ENCODE measurements at places on chromosomes 12 and 14.
A peak's percentile ranks its signal among the peaks of the same experiment; 100 is the strongest.

DNA sequence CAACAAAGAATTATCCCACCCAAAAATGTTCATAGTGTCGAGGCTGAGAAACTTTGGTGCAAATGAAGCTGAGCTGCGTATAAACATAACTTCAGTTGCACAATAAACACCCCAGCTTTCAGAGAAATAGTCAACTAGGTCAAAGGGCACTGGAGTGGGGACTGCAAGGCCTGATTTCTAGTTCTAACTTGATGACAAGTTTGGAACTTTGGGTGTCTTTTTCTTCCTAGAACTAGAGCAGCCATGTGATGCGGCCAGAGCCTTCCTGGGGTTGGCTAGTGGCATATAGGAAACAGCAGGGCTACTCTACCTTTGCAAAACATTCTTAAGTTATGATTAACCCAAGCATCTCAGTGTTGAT, 298.4 kb upstream of the AMIGO2 start:
- DNase-seq = no peak

DNA sequence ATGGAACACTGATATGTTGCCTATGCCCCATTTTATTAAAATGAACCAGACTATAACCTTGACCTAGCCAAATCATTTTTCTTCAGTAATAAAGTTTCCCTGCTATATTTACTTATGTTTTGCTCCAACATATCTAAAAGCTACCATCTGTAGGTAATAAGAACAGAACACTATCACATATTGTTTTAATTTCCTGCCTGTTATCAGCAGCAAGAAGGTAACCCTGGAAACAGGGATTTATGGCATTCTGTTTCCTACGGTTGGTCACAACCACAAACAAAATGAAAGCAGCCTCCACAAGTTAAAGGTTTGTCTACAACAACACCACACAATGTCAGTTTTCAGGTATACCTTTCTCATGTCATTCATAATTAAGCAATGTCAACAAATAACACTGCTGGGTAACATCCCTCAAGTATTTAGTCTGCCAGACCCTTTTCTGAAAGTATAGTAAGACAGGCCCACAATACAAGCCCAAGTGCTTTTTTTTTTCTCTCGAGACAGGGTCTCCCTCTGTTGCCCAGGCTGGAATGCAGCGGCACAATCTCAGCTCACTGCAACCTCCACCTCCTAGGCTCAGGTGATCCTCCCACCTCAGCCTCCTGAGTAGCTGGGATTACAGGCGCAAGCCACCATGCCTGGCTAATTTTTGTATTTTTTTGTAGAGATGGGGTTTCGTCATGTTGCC, 25.5 kb downstream of the GCH1 start:
- no peak for DNase-seq

DNA sequence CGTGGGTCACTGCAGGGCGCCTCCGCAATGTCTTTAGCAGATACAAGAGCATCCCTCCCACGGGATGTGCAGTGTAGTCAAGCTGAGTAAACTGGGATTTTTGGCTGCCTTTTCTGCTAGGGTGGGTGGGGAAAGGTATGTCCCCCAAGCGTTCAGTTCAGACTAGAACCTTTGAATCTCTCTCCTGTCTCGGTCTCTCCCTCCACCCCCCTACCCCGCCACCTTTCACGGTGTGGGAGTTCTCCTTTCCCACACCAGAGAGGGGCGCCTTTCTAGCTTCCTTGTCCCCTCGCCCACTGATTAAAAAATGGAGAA, 525 bp upstream of the FAR2 start:
- no peak for DNase-seq

DNA sequence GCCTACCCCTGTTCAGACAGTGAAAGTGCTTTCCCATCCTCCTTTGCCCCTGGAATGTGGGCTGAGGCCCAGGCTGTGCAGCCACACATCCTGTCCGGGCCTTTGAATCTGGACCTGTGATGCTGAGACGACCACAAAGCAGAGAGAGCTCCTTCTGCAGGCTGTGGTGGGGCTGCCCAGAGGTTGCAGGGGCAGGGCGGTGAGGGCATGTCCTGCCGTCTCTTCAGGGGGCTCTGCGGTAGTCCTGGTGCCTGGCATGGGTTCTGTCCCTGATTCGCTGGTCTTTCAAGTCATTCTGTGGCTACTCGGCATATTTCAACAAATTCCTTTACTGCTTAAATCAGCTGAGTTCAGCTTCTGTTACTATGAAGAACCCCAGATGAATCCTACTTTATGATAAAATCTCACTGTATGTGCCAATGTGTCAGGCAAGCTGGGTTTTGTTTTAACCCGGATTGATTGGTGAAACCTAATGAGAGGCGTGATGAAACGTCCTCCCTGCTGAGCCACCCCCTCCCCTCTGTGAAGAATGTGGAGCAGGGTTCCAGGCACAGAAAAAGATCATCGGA, 63.4 kb upstream of the DICER1 start:
- no peak for DNase-seq

DNA sequence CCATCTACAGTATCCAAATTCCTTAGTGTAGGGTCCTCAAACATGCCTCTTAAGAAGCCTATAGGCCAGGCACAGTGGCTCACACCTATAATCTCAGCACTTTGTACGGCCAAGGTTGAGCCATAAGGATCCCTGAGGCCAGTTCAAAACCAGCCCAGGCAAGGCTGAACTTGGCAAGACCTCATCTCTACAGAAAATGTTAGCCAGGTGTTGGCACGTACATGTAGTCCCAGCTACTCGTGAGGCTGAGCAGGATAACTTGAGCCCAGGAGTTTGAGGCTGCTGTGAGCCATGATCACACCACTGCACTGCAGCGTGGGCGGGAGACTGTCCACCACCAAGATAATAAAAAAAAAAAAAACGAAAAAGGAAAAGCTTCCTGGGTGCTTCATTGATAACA, 6.8 kb downstream of the CCDC59 start:
- DNase-seq = no peak

DNA sequence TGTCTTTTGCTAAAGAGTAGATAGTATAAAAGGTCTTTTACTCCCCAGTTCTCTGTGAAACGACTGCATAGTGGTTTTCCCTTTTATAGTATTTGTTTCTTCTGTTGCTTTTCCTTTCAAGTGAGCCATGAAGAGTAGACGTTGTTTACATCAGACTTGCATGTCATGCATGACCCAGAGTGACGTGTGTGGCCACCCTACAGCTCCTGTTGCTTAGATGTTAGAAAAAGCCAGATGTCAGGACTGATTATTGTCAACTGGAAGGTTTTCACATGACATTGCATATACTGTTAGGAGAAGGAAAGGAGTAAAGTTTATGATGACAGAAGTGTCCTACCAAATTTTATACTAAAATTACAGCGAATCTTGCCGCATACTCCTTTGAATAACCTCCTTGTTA, 1.3 kb upstream of the RD3L start:
- no peak for DNase-seq

DNA sequence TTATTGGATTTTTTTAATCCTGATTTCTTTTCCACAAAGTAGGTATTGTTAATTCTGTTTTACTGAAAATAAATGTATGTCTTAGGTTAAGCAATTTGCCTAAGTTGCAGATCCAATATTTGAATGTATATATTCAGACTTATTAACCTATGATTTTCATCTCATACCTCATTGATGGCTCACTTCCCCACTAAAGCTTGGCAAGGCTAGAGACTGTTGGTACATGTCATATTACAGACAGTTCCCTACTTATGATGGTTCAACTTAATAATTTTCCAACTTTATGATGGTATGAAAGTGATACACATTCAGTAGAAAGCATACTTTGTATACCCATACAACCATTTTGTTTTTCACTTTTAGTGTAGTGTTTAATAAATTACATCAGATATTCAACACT, 33.2 kb upstream of the KCNH3 start:
- DNase-seq = peak; percentile 55

- no peak for DNase-seq
Observed at GRCh38 chr12:26595806-26596205, 237.2 kb downstream of the ITPR2 start.

DNA sequence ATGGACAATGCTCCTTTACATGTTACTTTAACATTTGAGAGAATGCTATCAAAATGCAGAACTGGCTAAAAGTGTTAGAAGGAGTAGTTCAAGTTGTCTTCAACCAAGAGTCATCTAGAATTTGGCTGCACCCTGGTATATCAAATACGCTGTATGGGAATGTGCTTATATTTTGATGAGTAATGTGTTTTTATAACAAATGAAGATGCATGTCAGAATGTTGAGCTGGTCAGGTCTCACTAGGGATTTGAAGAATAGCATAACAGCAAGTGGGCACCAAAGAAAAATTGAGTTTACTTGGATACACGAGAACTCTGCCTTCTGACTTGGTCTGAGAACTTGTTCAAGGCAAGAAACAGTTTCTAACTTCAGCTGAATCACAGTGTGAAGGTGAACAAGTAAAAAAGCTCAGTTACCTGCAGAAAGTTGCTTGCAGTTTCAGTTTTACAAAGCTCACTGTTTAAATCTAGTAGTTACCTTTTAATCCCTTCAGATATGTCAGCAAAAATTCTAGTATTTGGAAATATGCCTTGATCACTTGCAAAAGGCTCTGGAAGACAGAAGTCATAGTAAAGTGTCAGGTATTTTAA, 82.3 kb downstream of the PDE3A start:
- no peak for DNase-seq

DNA sequence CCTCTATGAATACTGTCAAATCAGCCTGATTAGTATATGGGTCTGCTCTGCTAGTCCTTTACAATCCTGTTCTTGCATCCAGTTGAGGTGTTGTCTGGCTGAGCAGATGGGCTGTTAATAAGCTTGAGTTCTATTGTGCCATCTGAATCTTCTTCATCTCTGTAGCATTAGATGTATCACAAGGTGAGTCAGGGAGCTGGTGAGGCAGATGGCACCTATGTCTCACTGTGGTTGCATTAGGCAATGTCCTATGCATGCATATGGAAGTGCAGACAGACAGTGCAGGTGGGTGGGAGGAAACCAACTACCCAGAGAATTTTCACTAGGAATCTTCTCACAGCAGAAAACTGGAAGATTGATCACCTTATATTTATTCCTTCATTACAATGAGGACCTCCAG, 165.7 kb upstream of the STXBP6 start:
- DNase-seq = peak; percentile 23

- no peak for DNase-seq
Observed at GRCh38 chr14:99759546-99759925, 33.7 kb upstream of the EML1 start.

- DNase-seq = no peak
Observed at GRCh38 chr14:74695406-74695805, 17.5 kb downstream of the AREL1 start.

GRCh38 chr14:99718031-99718810, 34.1 kb downstream of the CYP46A1 start:
- no peak for DNase-seq

- no peak for DNase-seq
Observed at GRCh38 chr12:4303750-4304149, 17.3 kb upstream of the TIGAR start.

- DNase-seq = no peak
Observed at GRCh38 chr12:19915392-19916195, 452.7 kb upstream of the PDE3A start.

DNA sequence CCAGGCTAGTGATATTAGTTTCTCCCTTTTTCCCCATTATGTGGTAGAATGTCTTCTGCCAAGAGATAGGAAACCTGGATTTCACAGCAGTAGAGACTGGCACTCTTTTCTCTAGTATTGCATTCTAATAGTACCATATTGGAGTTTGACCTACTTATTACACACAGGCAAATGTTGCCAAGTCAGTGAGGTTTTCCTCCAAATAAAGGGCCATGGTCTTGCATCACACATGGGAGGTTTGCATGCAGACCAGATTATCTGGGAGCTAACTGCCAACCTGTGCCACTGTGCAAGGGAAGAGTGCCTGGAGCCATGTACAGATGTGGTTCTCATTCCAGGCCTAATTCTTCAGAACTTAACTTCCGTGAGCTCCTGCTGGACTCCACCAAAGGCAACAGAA, 113.3 kb downstream of the ANO6 start:
- DNase-seq = no peak

DNA sequence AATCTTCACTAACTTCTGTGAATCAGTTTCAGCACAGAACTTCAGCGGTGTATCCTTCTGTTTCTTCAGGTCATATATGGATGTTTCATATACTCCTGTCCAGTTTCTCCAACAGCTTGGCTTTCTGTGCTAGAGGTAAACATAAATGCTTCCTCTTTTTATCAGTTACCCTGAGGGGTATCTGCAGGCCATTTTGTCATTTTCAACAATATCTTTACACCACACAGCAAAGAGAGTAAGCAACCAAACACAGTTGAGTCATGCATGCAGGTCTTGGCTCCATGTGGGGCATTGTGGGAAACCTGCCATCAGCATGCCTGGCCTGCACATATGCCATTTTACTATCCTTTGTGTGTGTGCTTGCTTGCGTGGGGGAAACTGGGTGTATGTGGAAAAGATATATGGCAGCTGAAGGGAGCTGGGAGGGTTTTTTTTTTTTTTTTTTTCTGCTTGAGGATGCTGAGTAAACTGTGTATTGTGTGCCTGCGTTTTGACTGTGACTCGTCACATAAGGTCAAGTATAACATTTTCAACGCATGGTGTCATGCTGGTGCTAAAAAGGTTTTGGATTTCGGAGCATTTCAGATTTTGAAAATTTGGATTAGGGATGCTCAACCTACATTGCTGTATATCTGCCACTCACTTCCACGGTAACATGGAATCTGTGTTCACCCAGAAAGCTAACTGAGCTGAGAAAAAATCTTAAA, 56.1 kb upstream of the YARS2 start:
- DNase-seq = no peak

DNA sequence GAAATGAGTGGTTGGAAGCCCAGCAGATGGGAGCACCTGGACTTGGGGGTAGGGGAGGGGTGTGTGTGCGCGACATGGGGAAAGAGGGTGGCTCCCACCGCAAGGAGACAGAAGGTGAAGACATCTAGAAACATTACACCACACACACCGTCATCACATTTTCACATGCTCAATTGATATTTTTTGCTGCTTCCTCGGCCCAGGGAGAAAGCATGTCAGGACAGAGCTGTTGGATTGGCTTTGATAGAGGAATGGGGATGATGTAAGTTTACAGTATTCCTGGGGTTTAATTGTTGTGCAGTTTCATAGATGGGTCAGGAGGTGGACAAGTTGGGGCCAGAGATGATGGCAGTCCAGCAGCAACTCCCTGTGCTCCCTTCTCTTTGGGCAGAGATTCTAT, 9.2 kb downstream of the GABARAPL1 start:
- peak; percentile 81 for DNase-seq

DNA sequence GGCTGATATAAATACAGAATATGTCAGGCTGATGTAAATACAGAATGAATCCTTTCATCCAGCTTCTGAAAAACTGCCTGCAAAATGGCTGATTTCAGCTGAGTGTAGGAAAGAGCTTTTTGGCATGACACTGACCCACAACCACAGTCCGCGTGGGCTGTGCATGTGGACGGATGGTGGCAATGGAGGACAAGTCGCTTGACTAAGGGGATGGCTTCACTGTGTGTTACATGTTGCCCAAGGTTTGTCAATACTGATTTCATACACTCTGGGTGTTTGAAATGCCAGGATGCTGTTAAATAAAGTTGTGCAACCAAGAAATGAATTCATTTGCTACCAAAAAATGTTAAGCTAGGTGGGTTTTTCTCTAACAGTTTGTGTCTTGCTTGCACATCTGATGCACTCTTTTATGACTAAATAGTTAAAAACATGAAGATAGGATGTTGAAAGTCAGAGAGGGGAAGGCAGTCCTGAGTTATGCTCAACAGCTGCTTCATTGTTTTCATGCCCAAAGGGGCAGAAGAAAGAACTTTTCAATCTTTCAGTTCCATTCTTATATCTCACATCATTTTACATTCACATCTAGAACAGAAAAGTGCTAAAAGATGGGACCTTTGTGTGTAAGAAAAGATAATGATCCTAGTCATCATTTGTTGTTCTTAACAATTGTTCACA, 36.5 kb upstream of the OVCH1 start:
- DNase-seq = no peak

All from mammary epithelial cell (primary cell).